ENCODE measurements at places on chromosomes 13 and 19.

- DNase-seq, result no peak
Measured at GRCh38 chr13:94319501-94319900, 160.0 kb downstream of the DCT start.

DNA sequence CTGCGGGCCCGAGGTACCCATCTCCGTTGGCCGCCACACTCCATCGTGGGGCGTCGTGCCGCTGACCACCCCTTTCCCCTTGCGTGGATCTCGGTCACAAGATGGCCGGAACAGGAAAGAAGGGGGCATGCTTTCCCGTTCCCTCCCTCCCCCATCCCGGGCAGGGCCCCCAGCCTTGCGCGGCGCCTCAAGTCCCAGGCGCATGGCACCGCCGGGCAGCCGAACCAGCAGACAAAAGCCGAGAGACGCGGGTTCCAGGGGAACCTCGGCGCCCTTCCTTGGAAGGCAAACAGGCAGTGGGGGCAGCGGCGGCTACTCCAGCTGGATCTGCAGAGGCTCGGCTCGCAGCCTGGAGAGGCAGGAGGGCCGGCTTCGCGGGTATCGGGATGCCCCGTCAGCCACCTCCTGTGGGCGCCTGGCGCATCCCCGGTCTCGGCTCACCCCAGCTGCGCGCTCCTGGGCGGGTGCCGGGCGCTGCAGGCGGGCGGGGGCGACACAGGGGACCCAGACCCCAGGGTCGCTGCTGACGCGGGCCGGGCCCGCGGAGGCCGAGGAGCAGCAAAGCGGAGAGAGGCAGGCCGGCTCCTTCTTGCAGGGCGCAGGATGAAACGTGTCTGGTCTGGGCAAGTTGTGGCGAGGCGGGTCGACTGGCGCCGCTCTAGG lies 439 bp downstream of the DZIP1 start:
- DNase-seq, result no peak

- no peak for DNase-seq
Measured at GRCh38 chr13:50527188-50527587, 316.3 kb downstream of the DLEU7 start.

DNA sequence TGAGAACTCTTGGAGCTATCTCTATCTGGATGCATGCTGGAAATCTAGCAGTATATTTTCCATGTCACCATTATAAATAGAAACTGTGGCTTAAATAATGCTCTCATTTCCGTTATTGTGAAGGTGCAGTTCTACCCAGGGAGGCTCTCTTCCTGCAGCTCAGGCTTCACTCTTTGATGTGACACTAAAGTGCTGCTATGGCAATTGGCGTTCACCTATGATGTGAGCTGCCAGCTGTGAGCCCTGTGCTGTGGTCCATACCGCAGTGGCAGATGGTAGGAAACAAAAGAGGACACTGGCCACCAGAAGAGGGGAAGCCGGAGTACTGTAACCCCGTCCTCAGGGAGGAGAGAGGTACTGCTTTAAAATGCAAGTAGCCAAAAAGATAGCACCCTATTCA lies 40.6 kb upstream of the ZNF681 start:
- no peak for DNase-seq

- DNase-seq, result no peak
Measured at GRCh38 chr19:2661615-2662014, 40.9 kb downstream of the GNG7 start.

- no peak for DNase-seq
Measured at GRCh38 chr13:25111585-25111956, 15.6 kb downstream of the PABPC3 start.
